Vagina (tissue), 2 donors: ENCODE measurements at places on chromosomes 3 and 15.

GRCh38 chr3:16028604-16029003 is 145.9 kb upstream of the GALNT15 start:
- H3K4me1 ChIP-seq = no peaks in the 10 kb centered on the region
- H3K36me3 ChIP-seq = no peaks in the 10 kb centered on the region

GRCh38 chr3:179141890-179142289 is 6.3 kb upstream of the PIK3CA start:
- H3K27ac ChIP-seq = no peak overlapping the region
- H3K4me1 ChIP-seq = no peaks in the 10 kb centered on the region
- DNase-seq = no peak
- H3K36me3 ChIP-seq = no peaks in the 10 kb centered on the region
- H3K4me3 ChIP-seq = no peak overlapping the region
- H3K27me3 ChIP-seq = no peaks in the 10 kb centered on the region

GRCh38 chr3:187983484-187984124 is 170.4 kb upstream of the LPP start:
- no peaks in the 10 kb centered on the region for H3K4me1 ChIP-seq
- H3K27ac ChIP-seq = no peak overlapping the region
- no peak for DNase-seq
- no peak overlapping the region for H3K4me3 ChIP-seq
- no peaks in the 10 kb centered on the region for H3K27me3 ChIP-seq

DNA sequence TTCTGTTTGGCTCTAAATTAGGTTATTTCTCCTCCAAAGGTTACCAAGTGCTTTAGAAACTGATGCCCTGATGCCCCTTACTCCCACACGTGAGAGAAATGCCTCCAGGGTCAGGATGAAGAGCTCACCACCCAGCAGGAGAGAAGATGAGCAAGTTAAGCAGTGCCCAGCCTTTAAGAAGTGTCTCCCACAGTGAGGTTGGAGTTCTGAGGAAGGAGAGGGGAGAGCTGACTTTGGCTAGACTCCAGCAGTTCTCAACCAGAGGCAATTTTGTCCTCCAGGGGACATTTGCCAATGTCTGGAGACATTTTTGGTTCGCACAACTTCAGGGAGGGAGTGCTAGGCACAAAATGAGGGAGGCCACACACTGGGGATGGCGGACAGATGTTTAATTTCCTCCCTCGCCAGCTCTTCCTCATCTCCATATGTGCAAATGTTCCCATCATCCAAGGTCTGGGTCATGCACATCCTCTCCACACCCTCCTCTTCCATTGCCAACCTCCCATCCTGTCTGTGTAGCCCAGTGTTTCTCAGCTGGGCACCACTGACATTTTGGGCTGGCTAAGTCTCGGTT is 50.6 kb upstream of the SLC7A14 start:
- H3K36me3 ChIP-seq = no peaks in the 10 kb centered on the region
- H3K4me3 ChIP-seq = no peak overlapping the region
- H3K27ac ChIP-seq = no peak overlapping the region
- no peaks in the 10 kb centered on the region for H3K4me1 ChIP-seq

GRCh38 chr3:40821315-40821714 is 296.6 kb downstream of the ZNF621 start:
- no peak for DNase-seq
- no peaks in the 10 kb centered on the region for H3K27me3 ChIP-seq
- H3K4me3 ChIP-seq = no peak overlapping the region
- no peaks in the 10 kb centered on the region for H3K4me1 ChIP-seq
- H3K27ac ChIP-seq = no peak overlapping the region
- no peaks in the 10 kb centered on the region for H3K36me3 ChIP-seq

GRCh38 chr3:23668430-23668904 is 137.3 kb upstream of the UBE2E1 start:
- H3K27me3 ChIP-seq = no peaks in the 10 kb centered on the region
- H3K4me1 ChIP-seq = peaks cover 32% of the 10 kb centered on the region
- DNase-seq = no peak
- no peaks in the 10 kb centered on the region for H3K36me3 ChIP-seq
- H3K27ac ChIP-seq = no peak overlapping the region

DNA sequence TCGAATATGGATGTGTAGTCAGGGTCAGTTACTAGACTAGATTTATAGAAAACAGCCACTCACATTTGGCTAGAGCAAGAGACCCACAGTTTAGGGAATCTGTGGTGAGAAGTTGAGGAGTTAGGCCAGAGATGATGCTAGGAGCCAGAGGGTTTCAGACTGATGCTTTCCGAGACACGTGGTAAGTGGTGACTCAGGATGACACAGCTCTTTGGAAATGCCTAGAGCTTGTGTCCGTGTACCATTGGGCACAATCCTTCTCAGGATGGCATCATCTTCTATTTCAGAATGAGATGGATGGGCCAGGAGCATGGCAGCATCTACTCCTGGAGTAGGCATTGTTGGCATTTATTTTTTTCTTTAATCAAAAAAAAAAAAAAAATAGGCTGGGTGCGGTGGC is 28.5 kb downstream of the PTPRG start:
- no peaks in the 10 kb centered on the region for H3K36me3 ChIP-seq
- no peak overlapping the region for H3K4me3 ChIP-seq
- DNase-seq = no peak
- H3K27me3 ChIP-seq = no peaks in the 10 kb centered on the region
- no peak overlapping the region for H3K27ac ChIP-seq

- no peak for DNase-seq
- peak overlapping the region; percentile 61 for H3K27ac ChIP-seq
- H3K36me3 ChIP-seq = no peaks in the 10 kb centered on the region
- no peaks in the 10 kb centered on the region for H3K27me3 ChIP-seq
Observed at GRCh38 chr3:152376351-152377183, 107.8 kb downstream of the MBNL1 start.

DNA sequence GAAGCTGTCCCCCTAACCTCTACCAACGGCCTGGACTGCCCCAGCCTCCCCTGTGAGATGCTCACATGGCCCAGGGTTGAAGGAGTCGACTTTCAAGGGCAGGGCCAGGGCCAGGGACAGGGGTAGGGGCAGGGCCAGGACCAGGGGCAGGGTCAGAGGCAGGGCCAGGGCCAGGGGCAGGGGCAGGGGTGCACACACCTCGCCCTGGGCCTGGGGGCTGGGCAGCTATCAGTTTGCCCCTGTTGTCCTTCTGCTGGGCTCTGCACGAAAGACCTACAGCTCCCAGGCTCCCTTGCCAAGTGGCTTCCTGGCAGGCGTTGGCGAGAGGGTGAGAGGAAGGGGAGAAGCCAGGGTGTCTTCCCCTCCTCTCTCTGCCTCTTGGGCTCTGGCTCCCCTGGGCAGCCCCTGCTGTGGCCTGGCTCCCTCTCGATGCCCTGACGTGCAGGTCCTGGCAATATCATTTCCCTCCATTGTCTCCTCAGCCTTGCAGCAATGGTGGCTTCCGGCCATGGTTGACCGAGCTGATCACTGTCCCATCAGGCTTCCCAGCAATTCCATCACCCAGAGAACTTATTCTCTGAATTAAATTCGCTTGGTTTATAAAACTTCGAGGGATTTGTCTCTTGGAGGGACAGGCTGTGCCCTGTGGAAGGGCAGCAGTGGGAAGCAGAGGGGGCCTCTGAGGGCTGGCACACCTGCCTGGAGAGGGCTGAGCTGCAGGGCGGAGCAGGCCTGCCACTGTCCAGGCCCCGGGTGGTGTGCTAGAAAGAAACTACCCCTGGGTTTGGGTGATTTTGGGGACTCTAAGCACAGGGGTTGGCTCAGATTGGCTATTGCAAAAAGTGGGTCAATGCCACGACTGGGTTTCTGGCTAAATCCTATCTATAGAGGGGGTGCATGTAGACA is 13.9 kb downstream of the PRR23E start:
- H3K27ac ChIP-seq = no peak overlapping the region
- H3K4me1 ChIP-seq = no peaks in the 10 kb centered on the region
- no peak for DNase-seq
- H3K27me3 ChIP-seq = no peaks in the 10 kb centered on the region
- no peaks in the 10 kb centered on the region for H3K36me3 ChIP-seq

DNA sequence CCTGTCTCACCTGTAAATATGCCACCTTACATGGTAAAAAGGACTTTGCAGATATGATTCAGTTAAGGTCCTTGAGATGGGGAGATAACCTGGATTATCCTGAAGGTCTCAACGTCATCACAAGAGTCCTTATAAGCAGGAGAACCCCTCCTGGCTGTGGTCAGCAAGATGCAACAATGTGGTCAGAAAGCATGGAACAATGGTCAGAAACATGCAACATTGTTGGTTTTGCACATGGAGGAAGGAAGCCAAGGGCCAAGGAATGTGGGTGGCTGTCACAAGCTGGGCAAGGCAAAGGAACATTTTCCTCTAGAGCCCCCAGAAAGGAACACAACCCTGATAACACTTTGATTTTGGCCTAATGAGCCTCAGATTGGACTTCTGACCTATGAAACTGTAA is 9.4 kb upstream of the SUMF1 start:
- no peaks in the 10 kb centered on the region for H3K36me3 ChIP-seq
- DNase-seq = no peak
- no peak overlapping the region for H3K27ac ChIP-seq

GRCh38 chr3:165635791-165636683 is 201.2 kb downstream of the BCHE start:
- no peak for DNase-seq
- no peak overlapping the region for H3K4me3 ChIP-seq
- no peaks in the 10 kb centered on the region for H3K36me3 ChIP-seq
- H3K4me1 ChIP-seq = no peaks in the 10 kb centered on the region

GRCh38 chr15:81749716-81750375 is 296.0 kb downstream of the MEX3B start:
- no peaks in the 10 kb centered on the region for H3K36me3 ChIP-seq
- H3K4me3 ChIP-seq = no peak overlapping the region
- H3K27ac ChIP-seq = no peak overlapping the region
- no peaks in the 10 kb centered on the region for H3K27me3 ChIP-seq
- H3K4me1 ChIP-seq = peaks cover 20% of the 10 kb centered on the region

- H3K4me3 ChIP-seq = no peak overlapping the region
- no peaks in the 10 kb centered on the region for H3K36me3 ChIP-seq
- H3K27me3 ChIP-seq = no peaks in the 10 kb centered on the region
Observed at GRCh38 chr3:40827942-40828688, 303.4 kb downstream of the ZNF621 start.

DNA sequence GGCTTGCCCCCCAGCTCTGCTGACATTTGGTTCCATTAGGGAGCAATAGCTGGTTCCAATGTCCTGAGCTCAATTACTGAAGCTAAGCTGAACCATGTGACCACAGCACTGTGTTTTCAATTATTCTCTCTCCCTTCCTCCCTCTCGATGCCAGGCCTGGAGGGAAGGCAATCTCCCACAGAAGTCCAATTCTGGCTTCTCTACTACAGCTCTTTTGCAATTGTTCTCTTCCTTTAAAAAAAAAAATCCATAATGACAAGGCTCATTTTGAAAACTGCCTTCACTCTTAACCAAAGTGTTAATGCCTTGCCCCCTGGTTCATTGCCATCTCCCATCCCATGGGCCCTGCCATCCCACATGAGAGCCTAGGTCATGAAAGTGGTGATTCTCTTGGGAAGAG is 24.8 kb downstream of the IL16 start:
- peaks cover 40% of the 10 kb centered on the region for H3K4me1 ChIP-seq
- no peaks in the 10 kb centered on the region for H3K27me3 ChIP-seq
- no peak for DNase-seq
- H3K36me3 ChIP-seq = no peaks in the 10 kb centered on the region
- no peak overlapping the region for H3K4me3 ChIP-seq

DNA sequence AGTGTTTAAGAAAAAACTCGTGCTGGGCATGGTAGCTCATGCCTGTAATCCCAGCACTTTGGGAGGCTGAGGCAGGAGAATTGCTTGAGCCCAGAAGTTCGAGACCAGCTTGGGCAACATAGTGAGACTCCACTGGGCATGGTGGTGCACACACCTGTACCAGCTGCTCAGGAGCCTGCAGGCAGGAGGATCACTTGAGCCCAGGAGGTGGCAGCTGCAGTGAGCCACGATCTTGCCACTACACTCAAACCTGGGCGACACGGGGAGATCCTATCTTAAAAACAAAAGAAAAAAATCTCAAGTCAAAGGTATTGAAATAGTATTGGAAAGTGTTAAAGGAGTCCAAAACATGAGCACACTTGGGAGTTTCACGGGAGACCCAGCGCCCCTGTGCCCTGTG is 14.0 kb downstream of the KLF13 start:
- peak overlapping the region; percentile 91 for H3K27ac ChIP-seq
- no peak overlapping the region for H3K4me3 ChIP-seq
- no peaks in the 10 kb centered on the region for H3K27me3 ChIP-seq
- peaks cover 100% of the 10 kb centered on the region for H3K4me1 ChIP-seq

DNA sequence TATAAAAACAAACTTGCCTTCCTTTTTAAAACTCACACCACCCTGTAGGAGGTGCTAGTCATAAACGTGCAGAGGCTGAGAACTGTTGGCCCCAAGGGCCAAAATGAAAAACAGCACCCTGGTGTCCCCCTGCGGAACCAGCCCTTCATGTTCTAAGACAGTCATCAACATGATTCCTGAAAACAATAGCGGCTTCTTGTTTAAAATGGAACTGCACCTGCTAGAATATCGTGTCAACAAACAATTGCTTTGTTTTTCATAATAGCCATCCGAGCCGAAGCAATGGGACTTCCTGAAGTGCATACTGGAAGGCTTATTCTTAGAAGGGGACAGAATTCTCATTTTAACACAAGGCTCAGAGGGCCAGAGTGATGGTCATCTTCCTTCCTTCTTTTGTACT is 43.7 kb downstream of the MECOM start:
- H3K27ac ChIP-seq = peak overlapping the region; percentile 28
- no peaks in the 10 kb centered on the region for H3K36me3 ChIP-seq
- no peaks in the 10 kb centered on the region for H3K27me3 ChIP-seq
- H3K4me3 ChIP-seq = no peak overlapping the region
- no peaks in the 10 kb centered on the region for H3K4me1 ChIP-seq

GRCh38 chr3:61250784-61251173 is 473 bp downstream of the FHIT start:
- H3K27ac ChIP-seq = peak overlapping the region; percentile 56
- no peak for DNase-seq
- H3K4me1 ChIP-seq = peaks cover 5% of the 10 kb centered on the region

DNA sequence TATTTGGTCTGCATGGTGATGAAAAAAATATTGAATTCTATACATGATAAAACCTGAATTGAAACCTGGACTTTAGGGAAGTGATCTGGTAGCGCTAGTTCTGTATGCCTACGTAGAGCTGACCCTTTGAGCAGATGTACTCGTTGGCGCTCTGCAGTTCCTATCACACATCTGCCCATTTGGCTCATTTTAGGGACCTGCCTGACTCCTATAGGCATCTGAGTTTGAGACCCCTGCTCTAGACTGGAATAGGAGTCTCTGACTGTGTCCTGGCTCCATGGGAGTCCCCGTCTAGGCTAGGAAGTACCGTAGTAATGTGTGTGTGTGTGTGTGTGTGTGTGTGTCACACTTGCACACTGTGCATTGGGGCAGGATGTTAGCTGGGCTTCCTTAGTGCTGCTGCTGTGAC is 21.2 kb downstream of the STARD5 start:
- H3K36me3 ChIP-seq = no peaks in the 10 kb centered on the region
- no peak overlapping the region for H3K27ac ChIP-seq
- H3K27me3 ChIP-seq = no peaks in the 10 kb centered on the region
- no peak overlapping the region for H3K4me3 ChIP-seq
- H3K4me1 ChIP-seq = peaks cover 32% of the 10 kb centered on the region

- DNase-seq = no peak
- H3K36me3 ChIP-seq = no peaks in the 10 kb centered on the region
- no peaks in the 10 kb centered on the region for H3K27me3 ChIP-seq
Observed at GRCh38 chr3:73789825-73790444, 165.2 kb upstream of the PDZRN3 start.

GRCh38 chr3:61805510-61806080 is 244.2 kb downstream of the PTPRG start:
- peak overlapping the region; percentile 26 for H3K27ac ChIP-seq
- peaks cover 42% of the 10 kb centered on the region for H3K4me1 ChIP-seq
- H3K4me3 ChIP-seq = no peak overlapping the region
- no peaks in the 10 kb centered on the region for H3K27me3 ChIP-seq
- no peak for DNase-seq
- no peaks in the 10 kb centered on the region for H3K36me3 ChIP-seq

- H3K4me1 ChIP-seq = no peaks in the 10 kb centered on the region
- no peak overlapping the region for H3K4me3 ChIP-seq
- no peak overlapping the region for H3K27ac ChIP-seq
- H3K36me3 ChIP-seq = no peaks in the 10 kb centered on the region
Observed at GRCh38 chr15:35244227-35244626, 159.1 kb upstream of the NANOGP8 start.
